Foreskin melanocyte (primary cell): ENCODE measurements at places on chromosomes 1 and 21.
A peak's percentile ranks its signal among the peaks of the same experiment; 100 is the strongest.

DNA sequence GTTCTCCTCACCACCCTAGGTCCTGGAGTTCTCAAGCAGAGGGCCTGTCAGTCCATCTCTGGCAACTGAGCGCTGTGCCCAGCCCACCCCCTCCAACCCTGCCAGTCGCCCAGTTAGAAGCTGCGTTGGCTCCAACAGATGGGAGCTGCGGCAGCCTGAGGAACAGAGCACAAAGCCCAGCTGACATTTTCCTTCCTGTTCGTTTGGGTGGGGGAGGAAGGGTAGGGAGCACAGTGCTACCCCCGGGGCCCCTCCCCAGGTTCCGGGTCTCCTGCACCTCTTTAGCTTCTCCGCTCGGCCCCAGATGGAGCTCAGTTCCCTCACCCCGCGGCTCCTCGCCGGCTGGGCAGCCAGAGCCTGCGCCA lies 1.4 kb downstream of the LRRN2 start:
- DNase-seq, result no peak

GRCh38 chr21:38315122-38315521 lies 58.3 kb downstream of the KCNJ15 start:
- no peak for DNase-seq

GRCh38 chr1:210371916-210372315 lies 43.2 kb downstream of the HHAT start:
- DNase-seq, result no peak

GRCh38 chr1:69271587-69272125 lies 296.1 kb upstream of the LRRC7 start:
- DNase-seq, result no peak

DNA sequence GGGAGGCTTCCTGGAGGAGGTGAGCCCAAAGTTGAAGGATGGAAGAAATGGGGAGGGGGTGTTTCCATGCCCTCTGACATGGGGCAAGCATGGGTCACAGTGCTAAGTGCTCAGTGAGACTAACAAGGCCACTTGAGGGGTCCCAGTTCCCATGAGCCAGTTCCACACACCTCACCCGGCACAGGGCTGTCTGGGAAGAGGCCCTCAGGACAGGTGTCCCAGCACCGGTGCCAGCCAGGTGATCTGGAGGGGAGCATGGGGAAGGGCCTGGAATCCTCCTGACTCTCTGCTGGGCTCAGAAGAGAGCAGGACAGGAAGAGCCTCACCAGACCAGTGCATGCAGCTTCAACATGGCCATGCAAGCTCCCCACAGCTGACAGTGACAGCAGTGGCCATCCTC lies 294.7 kb upstream of the VAMP3 start:
- DNase-seq, result no peak

DNA sequence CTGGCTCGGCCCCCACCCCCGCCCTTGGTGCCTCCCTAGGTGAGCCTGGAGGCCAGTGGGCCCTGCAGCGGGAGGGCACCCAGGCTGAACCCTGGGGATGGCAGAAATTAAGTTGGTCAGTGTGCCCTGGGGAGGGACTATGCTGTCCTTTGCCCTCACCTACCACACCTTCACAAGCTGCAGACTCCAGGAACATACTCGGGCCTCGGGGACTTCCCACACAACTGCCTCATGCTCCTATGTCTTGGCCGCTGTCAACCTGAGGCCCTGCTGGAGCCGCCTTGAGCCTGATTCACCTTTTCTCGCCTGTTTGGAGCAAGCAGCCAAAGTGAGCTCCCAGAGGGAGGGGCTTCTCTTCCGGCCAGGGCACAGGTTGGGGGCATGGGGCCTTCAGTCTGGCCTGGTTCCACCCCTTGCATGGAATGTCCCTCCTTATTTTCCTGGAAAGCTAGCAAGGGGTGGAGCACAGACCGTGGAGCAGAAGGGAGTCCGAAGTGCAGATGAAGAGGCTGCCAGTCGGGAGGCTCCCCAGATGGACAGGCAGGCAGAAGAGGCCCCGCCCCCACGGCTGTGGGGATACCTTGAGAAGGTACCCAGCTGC lies 24.7 kb downstream of the KNCN start:
- no peak for DNase-seq

DNA sequence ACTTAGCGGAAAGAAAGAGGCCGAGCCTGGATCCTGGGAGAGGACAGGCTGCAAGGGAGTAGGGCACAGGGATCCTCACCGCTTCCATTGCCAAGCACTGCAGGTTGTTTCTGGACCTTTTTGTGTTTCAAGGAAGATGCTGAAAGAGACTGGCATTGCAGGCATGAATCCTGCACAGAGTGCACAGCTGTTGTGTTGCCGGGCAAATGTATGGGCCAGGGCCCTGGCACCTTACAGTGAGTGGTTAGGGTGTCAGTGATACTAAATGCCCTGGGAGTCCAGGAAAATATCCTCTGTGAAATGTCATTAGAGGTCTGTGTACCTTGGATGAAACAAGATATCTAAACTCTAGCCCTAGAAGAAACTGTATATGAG lies 145.5 kb upstream of the FGGY start:
- DNase-seq, result no peak

DNA sequence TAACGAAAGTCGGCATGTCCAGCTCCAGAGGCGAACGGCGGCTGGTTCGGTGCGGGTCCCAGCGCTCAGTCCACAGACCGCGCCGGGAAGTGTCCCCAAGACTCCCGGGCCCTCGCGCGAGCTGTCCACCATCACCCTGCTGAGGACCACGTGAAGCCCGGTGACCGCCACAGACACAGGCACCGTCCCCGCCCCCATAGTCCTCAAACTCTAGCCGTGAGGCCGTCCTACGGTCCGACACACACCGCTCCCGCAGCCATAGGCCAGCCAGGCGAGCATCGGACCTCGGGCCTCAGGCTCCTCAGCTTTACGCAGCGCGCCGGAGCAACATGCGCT lies 535 bp downstream of the SETD4 start:
- no peak for DNase-seq

- no peak for DNase-seq
Observed at GRCh38 chr1:101235696-101236515, 913 bp upstream of the S1PR1 start.

- DNase-seq, result peak; percentile 45
Observed at GRCh38 chr1:28428990-28429520, 59.5 kb downstream of the PHACTR4 start.

- DNase-seq, result no peak
Observed at GRCh38 chr1:192654591-192655251, 18.8 kb downstream of the RGS13 start.

DNA sequence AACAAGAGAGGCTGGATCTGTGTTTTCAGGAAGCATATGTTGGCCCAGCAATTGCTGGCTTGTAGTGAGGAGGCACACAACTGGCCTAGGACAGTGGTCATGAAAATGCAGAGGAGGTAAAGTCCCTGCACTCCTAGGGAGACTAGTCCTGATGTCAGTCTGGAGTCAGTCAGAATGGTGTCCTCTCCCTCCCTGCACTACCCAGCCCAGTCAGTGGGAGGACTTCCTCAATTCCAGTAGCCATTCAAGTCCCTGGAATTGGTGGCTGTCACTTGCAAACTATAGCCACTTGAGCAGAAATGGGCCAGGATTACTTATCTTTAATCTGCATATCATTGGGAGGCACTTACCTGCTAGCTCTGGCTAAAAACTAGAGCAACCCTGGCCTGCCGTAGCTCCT lies 18.6 kb downstream of the NDUFS5 start:
- no peak for DNase-seq

GRCh38 chr21:25995278-25995677 lies 175.3 kb downstream of the APP start:
- no peak for DNase-seq

- DNase-seq, result no peak
Observed at GRCh38 chr21:33940881-33941245, 25.3 kb upstream of the ATP5PO start.

- no peak for DNase-seq
Observed at GRCh38 chr1:7262611-7263010, 477.4 kb downstream of the CAMTA1 start.

GRCh38 chr1:24749252-24749651 lies 4.0 kb downstream of the CLIC4 start:
- no peak for DNase-seq

GRCh38 chr21:25791319-25791718 lies 56.5 kb downstream of the GABPA start:
- no peak for DNase-seq

DNA sequence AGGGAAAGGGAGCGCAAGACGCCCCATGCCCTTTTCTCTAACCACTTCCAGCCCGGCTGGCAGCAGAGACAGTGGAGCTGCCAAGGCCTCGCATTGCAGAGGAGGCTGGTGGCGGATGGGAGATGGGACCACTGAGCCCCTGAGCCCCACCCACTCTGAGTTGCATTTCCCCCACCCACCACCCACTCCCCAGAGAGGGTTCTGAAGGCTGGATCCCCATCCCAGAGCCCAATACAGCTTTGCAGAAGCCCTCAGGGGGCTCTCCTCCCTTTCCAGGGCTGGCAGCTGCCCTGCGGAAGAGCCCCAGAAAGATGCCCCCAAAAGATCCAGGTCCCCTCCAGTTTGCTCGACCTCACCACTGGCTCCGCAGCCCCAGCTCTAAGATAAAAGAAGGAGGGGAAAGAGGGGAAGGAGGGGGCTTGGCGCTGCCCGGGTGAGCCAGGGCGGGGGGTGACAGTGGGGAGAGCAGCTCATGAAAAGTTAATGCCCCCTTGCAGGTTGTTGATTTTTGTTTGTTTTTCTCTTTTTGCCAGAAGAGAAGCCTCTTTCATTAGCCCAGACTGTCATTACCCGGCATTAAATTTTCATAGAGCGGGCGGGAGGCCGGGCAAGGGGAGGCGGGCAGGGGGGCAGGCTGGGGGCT lies 38.4 kb upstream of the CASZ1 start:
- no peak for DNase-seq

- DNase-seq, result no peak
Observed at GRCh38 chr1:115400891-115401290, 62.8 kb upstream of the NGF start.

DNA sequence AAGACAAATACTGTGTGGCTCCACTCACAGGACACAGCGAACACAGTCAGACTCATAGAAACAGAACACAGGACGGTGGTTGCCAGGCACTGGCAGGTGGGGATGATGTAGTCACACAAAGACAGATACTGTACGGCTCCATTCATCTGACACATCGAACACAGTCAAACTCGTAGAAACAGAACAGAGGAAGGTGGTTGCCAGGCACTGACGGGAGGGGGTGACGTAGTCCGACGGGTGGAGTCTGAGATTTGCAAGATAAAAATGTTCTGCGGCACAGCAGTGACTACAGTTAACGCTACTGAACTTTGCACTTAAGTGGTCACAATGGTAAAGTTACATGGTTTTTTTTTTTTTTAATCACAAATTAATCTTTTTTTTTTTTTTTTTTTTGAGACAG lies 18.7 kb downstream of the C21orf58 start:
- no peak for DNase-seq

DNA sequence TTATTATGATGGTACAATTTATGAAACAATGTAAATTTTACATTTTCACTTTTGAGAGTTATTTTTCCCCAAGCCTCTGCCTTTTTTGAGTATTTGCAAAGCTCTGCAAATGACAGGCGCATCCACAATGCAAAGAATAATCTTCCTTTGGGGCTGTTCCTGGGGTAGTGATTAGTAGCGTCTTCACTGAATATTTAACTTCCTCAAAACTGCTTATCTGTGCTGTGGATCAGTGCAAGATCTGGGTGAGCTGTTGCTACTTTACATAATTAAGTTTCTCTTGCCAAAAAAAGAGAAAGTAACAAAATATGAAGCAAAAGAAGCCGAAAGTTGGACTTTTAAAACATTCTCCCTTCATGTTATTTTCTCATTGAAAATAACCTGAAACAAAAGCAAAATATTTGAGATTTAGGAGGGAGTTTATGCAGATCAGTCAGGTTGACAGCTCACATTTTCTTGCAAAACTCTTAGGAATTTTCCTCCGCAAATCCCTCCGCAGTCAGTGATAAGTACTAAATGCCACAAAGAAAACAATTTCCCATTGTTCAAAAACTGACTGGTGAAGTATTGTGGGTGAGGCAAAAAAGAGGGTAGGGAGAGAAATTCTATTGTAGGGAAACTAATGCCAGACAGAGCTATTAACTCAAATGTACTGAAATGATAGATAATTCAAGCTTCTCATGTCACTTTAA lies 276.4 kb upstream of the B3GALT2 start:
- peak; percentile 62 for DNase-seq

- no peak for DNase-seq
Observed at GRCh38 chr1:31934706-31935629, 3.2 kb downstream of the PTP4A2 start.

GRCh38 chr1:27891196-27891889 lies 19.0 kb downstream of the THEMIS2 start:
- no peak for DNase-seq

- no peak for DNase-seq
Observed at GRCh38 chr1:12141163-12141850, 25.5 kb upstream of the TNFRSF1B start.

GRCh38 chr1:14514739-14515138 lies 83.7 kb upstream of the KAZN start:
- no peak for DNase-seq

GRCh38 chr1:52679048-52679447 lies 19.1 kb downstream of the COA7 start:
- DNase-seq, result no peak

GRCh38 chr1:176957603-176958002 lies 206.9 kb downstream of the ASTN1 start:
- no peak for DNase-seq

DNA sequence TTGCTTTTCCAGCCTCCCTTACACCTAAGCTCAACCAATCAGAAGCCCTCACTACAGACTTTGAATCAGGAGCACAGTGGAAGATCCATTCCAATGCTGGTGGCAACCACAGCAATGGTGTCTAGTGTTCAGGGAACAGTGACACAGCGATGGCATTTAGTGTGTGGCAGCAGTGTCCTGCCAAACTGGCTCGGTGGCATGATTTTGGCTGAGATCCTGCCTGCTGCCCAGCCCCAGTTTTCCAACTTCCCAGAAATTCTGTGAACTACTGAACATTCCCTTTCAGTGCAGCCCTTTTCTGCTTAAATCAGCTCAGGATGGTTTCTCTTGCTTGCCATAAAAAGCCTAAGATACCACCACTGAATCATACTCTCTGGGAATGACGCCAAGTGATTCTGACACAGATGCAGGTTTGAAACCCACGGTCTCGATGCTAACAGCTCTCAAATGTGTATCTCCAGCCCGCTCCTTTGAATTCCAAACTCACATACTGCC lies 8.8 kb downstream of the ASAP3 start:
- DNase-seq, result no peak

DNA sequence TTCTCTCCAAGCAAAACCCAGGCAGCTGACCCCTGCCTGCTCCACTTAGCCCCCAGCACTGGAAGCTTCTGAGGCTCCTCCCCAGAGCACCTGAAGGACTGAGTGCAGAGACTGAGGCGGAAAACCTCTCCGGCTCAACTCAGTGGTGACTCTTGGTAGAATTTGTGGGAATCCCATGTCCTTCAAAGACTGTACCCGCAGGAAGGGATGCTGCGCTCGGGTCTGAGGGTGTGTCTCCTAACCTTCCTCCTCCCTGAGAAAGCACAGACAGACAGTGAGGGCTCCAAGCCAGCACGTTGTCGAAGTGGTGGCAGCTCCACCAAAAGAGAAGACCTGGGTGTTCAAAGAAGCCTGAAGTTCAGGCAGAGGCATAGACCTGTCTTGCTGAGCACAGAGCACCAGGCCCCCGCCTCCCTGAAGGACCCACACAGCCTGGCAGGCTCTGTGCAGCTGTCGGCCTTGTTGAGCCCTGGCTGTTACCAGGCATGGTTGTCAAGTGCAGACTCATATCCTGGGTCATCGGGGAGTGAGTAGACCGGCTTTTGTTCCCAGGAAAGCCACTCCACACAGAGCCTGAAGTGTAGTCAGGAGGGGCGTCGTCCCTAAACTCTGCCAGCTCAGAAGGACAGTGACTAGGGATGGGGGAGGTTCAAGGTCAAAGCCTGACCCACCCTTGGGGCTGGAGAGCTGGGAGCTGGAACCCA lies 36.7 kb downstream of the CSMD2 start:
- no peak for DNase-seq
